ENCODE measurements at places on chromosomes 13 and 19.

DNA sequence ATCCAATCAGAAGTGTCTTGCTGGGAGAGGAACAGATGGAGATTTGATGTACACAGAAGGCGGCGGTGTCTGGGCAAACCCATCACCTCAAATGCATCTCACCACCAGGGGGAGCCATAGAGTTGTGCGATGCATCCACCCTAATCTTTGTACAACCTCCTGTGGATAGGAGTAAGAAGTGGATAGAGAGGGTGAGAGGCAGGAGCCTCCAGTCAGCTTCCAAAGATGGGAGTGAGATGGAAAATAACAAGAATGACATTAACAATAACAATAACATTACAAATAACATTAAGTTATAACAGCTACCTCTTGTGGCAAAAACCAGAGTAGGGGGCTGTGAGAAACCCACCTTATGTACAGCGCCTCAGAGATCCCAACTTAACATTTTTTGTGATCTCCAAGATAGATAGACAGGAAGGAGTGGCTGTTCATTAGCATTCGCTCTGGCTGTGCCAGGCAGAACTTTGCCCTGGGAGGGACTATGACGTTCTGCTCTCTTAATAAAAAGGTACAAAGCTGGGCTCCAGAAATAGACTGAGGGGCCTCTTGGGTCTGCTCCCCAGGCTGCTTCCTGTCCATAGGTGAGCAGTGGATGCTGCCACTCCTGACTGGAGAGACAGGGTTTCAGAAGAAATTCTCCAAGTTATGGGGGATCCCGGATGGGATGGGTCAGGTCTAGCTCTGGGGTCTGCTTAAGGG is 5.2 kb upstream of the CEACAM18 start:
- DNase-seq = peak; percentile 65
- H3K36me3 ChIP-seq = no peaks in the 10 kb centered on the region
- no peak overlapping the region for H3K27ac ChIP-seq

DNA sequence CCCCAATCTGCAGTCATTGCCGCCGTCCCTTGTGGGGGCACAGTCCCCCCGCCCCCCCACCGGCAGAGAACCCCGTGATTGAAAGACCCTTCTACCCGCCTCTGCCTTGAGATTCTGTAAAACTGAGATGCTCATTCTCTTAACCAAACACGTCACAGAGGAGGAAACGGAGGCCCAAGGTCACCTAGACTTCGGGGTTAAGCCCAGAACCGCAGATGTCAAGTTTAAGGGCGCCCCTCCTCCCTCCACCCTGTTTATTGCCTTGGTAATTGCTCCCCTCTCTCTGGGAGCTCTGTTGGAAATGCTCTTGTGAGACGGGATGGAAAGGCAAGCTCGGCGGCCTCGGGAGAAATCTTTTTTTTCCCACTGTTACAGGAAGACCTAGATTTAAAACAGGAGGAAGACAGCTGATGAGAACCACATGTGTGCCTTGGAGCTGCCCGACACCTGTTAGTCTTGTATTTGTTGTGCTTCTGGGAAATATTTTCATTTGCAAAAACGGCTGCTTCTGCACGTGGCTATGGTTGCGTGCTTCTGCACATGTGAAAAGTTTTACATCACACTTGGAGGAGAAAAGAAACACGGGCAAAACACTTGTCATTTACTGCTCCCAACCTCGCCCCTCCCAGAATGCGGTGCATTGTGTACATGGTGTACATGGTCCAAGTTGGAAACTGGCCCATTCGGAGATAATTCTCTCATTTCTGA is 1.1 kb upstream of the MED26 start:
- no peak for DNase-seq
- no peak overlapping the region for H3K27ac ChIP-seq
- no peaks in the 10 kb centered on the region for H3K27me3 ChIP-seq
- H3K4me1 ChIP-seq = no peaks in the 10 kb centered on the region

DNA sequence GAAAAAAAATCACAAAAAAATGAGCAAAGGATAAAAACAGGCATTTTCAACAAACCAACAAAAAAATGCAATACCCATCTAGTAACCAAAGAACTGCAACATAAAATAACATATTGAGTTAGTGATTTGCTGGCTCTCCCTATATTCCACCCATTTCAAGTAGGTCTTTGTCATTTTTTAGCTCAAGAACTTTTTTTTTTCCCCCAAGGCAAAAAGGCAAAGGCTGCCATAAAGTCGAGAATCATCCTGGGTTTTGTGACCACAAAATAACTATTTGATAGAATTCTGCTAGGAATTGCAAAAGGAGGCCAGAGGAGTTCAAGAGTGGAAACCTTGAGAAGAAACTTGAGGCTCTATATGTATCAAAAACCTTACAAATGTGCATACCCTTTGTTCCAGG is 5.5 kb downstream of the SAFB2 start:
- H3K4me3 ChIP-seq = no peak overlapping the region
- peaks cover 81% of the 10 kb centered on the region for H3K36me3 ChIP-seq
- no peak overlapping the region for H3K27ac ChIP-seq
- no peaks in the 10 kb centered on the region for H3K27me3 ChIP-seq
- H3K4me1 ChIP-seq = no peaks in the 10 kb centered on the region
- no peak for DNase-seq

- H3K4me3 ChIP-seq = no peak overlapping the region
- no peak for DNase-seq
- H3K4me1 ChIP-seq = no peaks in the 10 kb centered on the region
- no peaks in the 10 kb centered on the region for H3K36me3 ChIP-seq
Observed at GRCh38 chr19:39924952-39925351, 9.5 kb downstream of the FCGBP start.

DNA sequence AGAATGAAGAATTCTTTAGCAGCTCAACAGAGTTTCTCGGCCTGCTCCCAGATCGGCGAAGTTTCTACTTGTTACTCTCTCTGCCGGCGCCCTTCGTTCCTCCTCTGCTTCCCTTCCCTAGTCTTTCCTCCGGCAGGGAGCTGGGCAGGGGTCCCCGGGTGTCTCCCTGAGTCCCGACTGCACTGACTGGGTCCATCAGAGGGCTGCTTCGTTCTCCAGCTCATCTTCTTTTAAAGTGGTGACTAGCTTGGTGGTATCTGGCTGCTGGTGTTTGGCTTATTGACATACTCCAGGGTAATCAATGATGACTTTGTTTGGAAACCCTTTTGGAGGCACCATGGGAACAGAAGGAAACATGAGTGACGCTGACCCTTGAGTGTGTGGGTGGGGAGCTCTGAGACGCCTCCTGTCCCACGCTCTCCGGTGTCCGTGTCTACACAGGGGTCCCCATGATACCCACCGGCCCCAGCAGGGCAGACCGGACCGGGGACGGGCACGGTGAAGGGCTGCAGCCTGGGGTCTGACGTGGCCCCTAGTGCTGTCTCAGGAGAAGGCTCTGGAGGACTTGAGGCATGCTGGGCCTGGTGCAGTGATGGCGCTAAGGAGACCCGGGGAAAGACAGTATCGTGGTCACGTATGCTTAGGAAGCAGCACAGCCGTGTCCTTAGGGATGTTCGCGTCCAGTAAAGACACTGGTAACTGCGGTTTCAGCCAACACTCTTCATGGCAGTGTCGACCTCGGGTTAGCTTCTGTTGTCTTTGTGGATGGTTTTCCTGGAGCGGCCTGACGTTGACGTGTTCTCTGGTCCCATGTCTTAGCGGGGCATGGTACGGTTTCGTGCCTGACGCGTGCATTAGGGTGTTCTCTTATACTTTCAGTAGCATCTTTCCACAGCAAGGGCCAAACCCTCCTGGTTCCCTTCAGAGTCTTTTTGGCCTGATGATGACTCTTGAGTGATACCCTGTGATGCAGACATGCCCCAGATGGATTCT is 23.8 kb downstream of the NAXD start:
- H3K4me3 ChIP-seq = no peak overlapping the region
- H3K36me3 ChIP-seq = peaks cover 86% of the 10 kb centered on the region
- no peak for DNase-seq
- no peaks in the 10 kb centered on the region for H3K4me1 ChIP-seq
- no peak overlapping the region for H3K27ac ChIP-seq
- H3K27me3 ChIP-seq = no peaks in the 10 kb centered on the region

DNA sequence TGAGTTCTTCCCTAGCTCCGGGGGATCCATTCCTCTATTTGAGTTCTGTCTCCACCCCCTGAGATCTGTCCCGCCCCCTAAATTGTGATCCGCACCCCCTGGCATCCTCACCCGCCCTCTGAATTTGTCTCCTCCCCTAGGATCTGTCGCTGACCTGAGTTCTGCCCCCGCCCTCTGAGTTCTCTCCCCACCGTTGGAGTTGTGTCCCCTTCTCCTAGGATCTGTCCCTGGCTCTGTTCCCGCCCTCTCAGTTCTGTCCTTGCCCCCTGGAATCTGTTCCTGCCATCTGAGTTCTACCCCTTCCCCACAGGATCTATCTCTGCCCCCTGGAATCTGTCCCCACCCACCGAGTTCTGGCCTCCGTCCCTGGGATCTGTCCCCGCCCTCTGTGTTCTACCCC is 1.0 kb upstream of the SLC17A7 start:
- H3K4me3 ChIP-seq = peak overlapping the region; percentile 74
- H3K4me1 ChIP-seq = no peaks in the 10 kb centered on the region
- H3K27ac ChIP-seq = no peak overlapping the region
- no peak for DNase-seq

Measured in H9 (cell line).